ENCODE measurements at places on chromosomes 2 and 18. TPM values are rescaled to one million over a fixed set of nuclear protein-coding genes. Genes with fewer than 3 reads are reported as not detected.

Gene SULT1C4
- 11.3 TPM for total RNA-seq

Gene GPBAR1
- total RNA-seq, result 3.8 TPM

- H3K27me3 ChIP-seq, result peaks cover 2% of the 10 kb centered on the region
- no peak overlapping the region for H3K27ac ChIP-seq
- no peak overlapping the region for H3K4me3 ChIP-seq
- no peak for DNase-seq
- H3K36me3 ChIP-seq, result no peaks in the 10 kb centered on the region
Observed at GRCh38 chr18:47168913-47169312, 7.3 kb downstream of the IER3IP1 start.

GRCh38 chr18:49447810-49448745 lies 12.4 kb downstream of the DYM start:
- no peak for DNase-seq
- H3K36me3 ChIP-seq, result no peaks in the 10 kb centered on the region
- H3K4me1 ChIP-seq, result no peaks in the 10 kb centered on the region
- no peak overlapping the region for H3K4me3 ChIP-seq

- no peak for DNase-seq
- H3K4me3 ChIP-seq, result no peak overlapping the region
- H3K27me3 ChIP-seq, result no peaks in the 10 kb centered on the region
- H3K36me3 ChIP-seq, result no peaks in the 10 kb centered on the region
Observed at GRCh38 chr18:10142496-10143160, 228.8 kb downstream of the VAPA start.

GRCh38 chr2:130241041-130241707 lies 42.9 kb upstream of the TUBA3E start:
- H3K27me3 ChIP-seq, result no peaks in the 10 kb centered on the region
- H3K36me3 ChIP-seq, result no peaks in the 10 kb centered on the region
- peaks cover 2% of the 10 kb centered on the region for H3K4me1 ChIP-seq
- H3K4me3 ChIP-seq, result no peak overlapping the region

DNA sequence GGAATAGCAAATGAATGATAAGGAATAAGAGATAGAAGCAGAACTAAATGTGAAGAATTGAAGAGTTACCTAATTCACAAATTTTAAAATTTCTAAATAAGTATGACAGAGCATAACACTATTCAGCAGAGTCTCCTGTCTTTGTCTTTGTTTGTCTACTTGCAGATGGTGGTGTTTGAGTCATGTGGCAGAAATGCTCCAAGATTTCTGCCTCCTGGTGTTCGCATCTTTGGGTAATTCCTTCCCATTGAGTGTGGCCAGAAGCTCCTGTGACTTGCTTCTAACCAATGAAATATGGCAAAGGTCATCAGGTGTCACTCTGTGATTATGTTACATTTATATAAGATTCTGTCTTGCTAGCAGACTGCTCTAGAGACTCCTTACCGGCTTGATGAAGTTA lies 45.6 kb upstream of the GALNT3 start:
- H3K27me3 ChIP-seq, result no peaks in the 10 kb centered on the region
- H3K4me1 ChIP-seq, result no peaks in the 10 kb centered on the region
- no peak overlapping the region for H3K4me3 ChIP-seq
- no peaks in the 10 kb centered on the region for H3K36me3 ChIP-seq

Gene DSG4
- total RNA-seq, result not detected

GRCh38 chr2:139480161-139480650 lies 700.0 kb upstream of the NXPH2 start:
- no peak overlapping the region for H3K27ac ChIP-seq
- no peaks in the 10 kb centered on the region for H3K27me3 ChIP-seq
- H3K4me1 ChIP-seq, result no peaks in the 10 kb centered on the region
- no peak for DNase-seq
- no peaks in the 10 kb centered on the region for H3K36me3 ChIP-seq
- no peak overlapping the region for H3K4me3 ChIP-seq

Gene SERPINB11
- total RNA-seq, result not detected

DNA sequence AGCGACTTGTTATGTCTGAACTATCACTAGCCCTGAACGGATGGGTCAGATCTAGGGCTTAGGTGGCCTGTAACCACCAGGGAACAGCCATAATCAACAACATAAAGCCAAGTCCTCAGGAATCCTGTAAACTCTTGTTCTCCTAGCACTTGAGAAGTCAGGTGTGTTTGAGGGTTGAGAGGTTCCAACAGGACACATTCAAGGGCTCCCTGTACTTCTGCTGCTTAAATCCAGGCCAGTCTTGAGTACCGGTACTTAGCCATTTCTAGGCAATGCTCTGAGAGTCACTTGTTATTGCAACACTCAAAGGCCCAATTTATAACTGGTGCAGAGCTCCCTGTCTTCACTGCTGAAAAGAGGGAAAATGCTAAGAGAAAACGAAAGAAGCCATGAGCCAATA lies 21.6 kb upstream of the SLC40A1 start:
- H3K4me3 ChIP-seq, result no peak overlapping the region
- H3K27me3 ChIP-seq, result no peaks in the 10 kb centered on the region
- H3K27ac ChIP-seq, result no peak overlapping the region
- no peak for DNase-seq
- H3K4me1 ChIP-seq, result no peaks in the 10 kb centered on the region

DNA sequence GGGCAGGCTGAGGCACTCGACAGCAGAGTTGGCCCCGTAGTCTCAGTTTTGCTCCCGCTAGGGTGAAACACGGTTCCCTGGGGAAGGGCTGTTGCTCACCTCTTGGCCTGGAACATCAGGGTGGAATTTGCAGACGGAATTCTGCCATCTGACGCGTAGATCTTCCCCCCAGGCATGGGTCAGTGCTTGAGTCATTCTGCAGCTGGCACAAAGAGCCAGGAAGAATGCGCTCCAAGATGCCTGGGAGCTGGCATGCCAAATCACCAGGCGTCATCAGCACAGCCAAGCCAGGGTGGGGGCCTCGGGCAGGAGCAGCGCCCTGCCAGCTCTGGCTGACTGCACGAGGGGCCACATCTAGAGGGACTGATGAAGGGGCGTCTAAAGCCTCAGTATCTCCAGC lies 42.7 kb downstream of the ODC1 start:
- H3K4me1 ChIP-seq, result no peaks in the 10 kb centered on the region
- no peak overlapping the region for H3K27ac ChIP-seq
- H3K4me3 ChIP-seq, result no peak overlapping the region
- no peaks in the 10 kb centered on the region for H3K36me3 ChIP-seq

DNA sequence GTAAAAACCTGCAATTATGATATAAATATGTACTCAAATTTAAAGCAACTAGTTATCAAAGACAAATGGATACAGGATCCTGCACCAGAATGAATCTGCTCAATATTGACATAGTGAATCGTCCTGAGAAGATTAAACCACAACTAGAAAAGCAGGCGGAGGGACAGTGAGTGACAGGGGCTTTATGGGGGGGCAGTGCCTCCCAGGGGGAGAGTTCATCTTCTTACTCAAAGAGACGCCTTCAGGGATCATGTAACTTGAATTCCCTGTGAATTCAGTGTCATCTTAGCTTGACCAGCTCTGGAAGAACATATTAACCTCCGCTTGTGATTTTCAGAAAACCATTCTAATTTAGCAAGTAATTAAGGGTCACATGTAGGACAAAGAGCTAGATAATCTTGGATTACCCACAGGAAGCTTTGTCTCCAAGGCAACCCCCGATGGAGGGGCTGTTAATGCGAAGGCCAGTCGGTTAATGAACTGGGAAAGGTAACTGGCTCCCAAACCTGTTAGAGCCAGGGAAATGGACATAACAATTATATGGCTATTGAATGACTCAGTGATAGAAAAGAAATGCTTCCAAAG lies 17.4 kb upstream of the LMAN1 start:
- no peaks in the 10 kb centered on the region for H3K27me3 ChIP-seq
- H3K36me3 ChIP-seq, result no peaks in the 10 kb centered on the region
- H3K27ac ChIP-seq, result no peak overlapping the region
